Fibroblast of skin of back (primary cell): ENCODE measurements at places on chromosomes 1 and 21.

- no peak for DNase-seq
Observed at GRCh38 chr1:174169342-174169741, 10.0 kb downstream of the RABGAP1L start.

DNA sequence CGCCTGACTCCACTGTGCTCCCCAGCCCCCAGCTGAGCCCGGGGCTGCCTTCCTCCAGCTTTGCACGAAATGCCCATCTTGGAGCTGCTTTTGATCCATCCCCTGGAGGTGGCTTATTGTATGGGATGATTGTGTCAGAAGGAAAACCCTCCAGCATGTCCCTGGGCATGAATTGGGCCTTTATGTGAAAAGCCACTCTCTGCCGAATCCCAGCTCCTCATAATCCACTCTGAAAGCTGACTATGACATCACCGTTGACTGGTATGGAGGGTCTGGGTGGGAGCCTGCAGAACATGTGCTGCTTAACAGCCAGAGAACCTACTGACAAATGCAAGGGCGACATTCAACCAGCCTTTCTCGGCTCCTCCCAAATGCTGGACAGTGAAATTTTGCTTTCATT, 74.6 kb downstream of the NENF start:
- DNase-seq, result no peak

- DNase-seq, result peak; percentile 71
Observed at GRCh38 chr21:45302082-45303061, 14.7 kb upstream of the POFUT2 start.

GRCh38 chr1:201543871-201544642, 5.1 kb downstream of the NAV1 start:
- DNase-seq, result no peak

DNA sequence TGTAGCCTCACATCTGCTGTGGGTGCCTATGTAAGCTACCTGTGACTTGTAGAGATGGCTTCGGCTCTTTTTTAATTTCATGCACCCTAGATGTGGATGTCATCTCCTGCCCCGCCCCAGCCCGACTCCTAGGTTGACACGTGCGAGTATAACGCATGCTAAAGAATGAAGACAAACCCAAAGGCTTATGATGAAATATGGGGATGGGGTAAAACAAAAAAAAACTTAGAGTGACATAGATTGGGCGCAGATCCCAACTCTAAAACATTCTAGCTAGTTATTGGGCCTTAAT, 613 bp upstream of the ERO1B start:
- no peak for DNase-seq

DNA sequence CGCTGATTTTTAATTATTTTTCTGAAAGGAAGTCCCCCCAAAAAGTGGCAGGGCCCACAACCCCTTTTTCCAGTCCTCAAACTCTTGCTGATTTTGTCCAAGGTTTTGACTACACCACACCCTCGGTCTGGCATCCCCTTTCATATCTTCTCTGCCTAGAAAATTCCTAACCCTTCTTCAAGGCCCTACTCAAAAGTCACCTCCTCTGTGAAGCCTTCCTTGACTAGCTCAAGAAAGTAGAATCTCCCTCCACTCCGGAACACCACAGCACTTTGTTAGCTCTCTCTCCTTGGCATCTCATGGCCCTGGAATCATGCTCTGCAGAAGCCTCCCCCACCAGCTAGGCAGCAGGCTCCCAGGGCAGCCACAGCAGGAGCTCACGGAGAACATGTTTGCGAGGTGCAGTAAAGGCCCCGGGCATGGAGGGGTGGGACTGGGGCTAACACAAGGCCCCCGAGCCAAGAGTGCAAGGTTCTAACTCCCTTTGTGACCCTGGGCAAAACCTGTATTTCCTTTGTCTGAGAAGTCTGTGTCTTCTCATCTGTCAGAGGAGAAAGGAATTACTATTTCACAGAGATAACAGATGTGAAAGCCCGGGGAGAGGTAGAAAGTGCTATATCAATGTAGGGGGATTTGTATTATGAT, 17.7 kb upstream of the S100A7 start:
- DNase-seq, result no peak

- DNase-seq, result peak; percentile 91
Observed at GRCh38 chr1:201539561-201540431, 869 bp downstream of the NAV1 start.

- no peak for DNase-seq
Observed at GRCh38 chr1:158147401-158147800, 33.3 kb upstream of the CD1D start.

GRCh38 chr1:167273027-167273800, 52.5 kb downstream of the POU2F1 start:
- peak; percentile 39 for DNase-seq

DNA sequence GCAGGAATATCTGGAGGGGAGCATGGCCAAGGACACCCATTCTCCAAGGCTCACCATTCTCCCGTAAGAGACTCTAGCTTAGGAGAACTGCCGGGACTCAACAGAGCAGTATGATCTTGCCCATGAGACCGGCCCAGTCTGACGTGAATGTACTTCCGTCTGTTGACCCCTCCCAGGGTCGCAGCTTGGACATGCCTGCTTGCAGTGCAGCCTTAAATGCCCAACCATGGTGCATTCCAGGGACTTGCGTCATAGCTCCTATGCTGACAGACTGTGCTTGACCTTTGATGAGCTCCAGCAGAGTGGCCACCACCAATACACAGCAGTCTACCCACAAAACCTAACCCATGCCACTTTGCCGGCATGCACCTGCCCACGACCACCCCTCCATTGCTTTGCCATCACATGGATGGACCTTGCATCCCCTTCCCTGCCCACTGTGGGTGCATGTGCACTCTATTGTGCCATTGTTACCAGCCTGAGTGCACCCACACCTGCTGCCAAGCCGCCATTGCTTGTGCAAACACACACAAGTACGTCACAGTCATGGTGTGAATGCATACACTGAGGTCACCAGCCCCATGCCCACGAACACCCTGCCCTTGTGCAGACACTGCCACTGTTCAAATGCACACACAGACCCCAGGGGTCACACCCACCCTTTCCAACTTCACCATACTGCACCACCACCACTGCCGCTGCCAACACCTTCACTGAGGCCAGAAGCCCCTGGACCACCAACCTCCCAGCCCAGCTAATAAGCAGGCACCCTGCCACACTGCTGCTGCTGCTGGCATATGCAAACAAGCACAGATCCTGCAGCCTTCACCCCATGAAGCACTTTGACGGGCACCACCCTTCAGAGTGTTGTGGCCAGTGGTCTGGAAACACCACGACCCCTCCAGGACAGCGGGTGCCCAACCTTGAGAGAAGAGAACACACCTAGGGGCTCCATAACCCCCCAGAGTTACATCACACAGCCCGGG, 1141.3 kb downstream of the BRINP3 start:
- no peak for DNase-seq

DNA sequence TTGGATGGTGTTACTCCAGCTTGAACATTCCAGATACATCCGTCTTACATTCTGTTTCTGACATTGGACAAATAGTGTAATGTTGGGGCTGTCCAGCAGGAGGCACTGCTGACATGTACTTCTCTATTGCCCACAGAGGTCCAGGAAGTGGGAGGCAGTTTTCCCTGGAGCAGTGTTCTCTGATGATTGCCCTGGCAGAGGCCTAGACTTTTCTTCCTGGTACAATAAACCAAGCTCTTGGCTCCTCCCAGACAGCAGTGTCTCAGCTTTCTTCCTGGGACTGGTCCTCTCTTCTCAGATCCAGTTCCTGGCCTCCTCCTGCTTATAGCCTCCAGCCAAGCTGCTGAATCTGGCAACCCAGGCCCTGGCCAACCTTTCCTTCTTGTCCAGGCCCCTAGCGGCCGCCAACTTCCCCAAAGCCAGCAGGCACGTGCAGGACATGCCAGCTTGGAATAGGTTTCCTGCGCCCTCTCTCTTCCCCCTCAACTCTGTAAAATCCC, 14.9 kb upstream of the IFNLR1 start:
- peak; percentile 84 for DNase-seq

- DNase-seq, result peak; percentile 92
Observed at GRCh38 chr1:212791676-212792395, at the start of the genes NSL1 and TATDN3. TSS of gene NSL1 (minus strand) at chr1:212791777. CDS start at chr1:212791763, 14 bp downstream. TSS of gene TATDN3 (plus strand) at chr1:212791894. CDS start at chr1:212791922, 28 bp downstream.

- DNase-seq, result no peak
Observed at GRCh38 chr1:205291596-205291995, 29.9 kb downstream of the NUAK2 start.

- DNase-seq, result no peak
Observed at GRCh38 chr1:11350265-11350664, 77.3 kb downstream of the UBIAD1 start.

GRCh38 chr1:144101397-144102045, 129.7 kb upstream of the FAM72C start:
- DNase-seq, result no peak

GRCh38 chr1:110218739-110219138, 8.6 kb downstream of the KCNC4 start:
- no peak for DNase-seq

- DNase-seq, result peak; percentile 36
Observed at GRCh38 chr1:214451596-214451995, 99.8 kb downstream of the PTPN14 start.

GRCh38 chr1:100657876-100658715, 61.4 kb upstream of the VCAM1 start:
- peak; percentile 56 for DNase-seq

- DNase-seq, result no peak
Observed at GRCh38 chr1:58104960-58105359, 441.6 kb downstream of the OMA1 start.
